Activated CD4-positive, alpha-beta T cell treated with anti-CD3 and anti-CD28 coated beads for 24 hours (primary cell): ENCODE measurements at places on chromosomes 3 and 15.
A peak's percentile ranks its signal among the peaks of the same experiment; 100 is the strongest.

DNA sequence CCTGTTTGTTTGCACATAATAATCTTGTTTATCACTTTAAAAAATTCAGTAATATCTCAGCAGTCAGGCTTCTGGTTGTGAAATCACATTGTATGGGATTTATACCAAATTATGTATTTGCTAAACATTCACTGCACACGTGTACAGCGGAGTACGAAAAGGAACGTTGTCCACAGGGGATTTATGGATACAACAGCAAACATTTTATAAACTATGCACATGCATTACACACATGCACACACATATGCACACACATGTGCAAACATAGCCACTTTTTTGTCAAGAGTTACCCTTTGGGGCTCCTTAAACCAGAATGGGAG lies 150.5 kb downstream of the LRRK1 start:
- no peak for DNase-seq

- no peak for DNase-seq
Observed at GRCh38 chr3:72594615-72595215, 253.5 kb downstream of the SHQ1 start.

GRCh38 chr3:155326901-155327300 lies 33.4 kb upstream of the STRIT1 start:
- no peak for DNase-seq

DNA sequence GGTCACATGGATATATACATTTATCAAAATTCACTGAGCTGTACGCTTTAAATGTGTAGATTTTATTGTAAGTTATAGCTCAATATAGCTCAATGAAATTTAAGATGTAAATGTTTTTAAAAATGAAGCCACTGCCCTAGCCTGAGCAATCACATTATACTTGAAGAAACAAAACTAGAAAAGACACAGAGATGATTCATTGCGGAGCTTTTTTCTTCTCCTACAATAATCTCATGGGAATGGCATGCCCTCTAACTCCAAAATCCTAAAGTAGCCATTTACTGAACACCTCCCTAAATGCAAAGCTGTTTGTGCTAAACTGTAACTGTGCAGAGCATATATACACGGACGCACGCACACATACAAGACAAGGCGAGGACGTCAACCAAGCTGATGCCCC lies 84.2 kb downstream of the MYO9A start:
- DNase-seq: no peak

GRCh38 chr15:51731549-51732267 lies 5.7 kb downstream of the LYSMD2 start:
- DNase-seq: no peak

GRCh38 chr15:99207672-99208071 lies 41.7 kb downstream of the TTC23 start:
- DNase-seq: no peak

DNA sequence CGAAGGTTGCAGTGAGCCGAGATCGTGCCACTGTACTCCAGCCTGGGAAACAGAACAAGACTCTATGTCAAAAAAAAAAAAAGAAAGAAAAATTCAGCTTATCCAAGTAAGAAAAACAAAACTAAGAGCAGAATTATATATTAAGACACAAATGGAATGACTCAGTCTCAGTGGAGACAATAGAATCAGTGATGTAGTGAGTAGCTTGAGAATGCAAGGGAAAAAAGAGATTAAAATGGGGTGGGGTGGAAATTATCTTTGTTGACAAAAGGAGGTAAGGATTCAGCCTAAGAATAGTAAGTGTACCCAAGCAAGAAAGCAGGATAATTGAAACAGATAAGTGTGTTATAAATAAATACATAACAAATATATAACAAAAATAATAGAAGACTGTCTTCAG lies 70.7 kb downstream of the BLM start:
- DNase-seq: no peak

DNA sequence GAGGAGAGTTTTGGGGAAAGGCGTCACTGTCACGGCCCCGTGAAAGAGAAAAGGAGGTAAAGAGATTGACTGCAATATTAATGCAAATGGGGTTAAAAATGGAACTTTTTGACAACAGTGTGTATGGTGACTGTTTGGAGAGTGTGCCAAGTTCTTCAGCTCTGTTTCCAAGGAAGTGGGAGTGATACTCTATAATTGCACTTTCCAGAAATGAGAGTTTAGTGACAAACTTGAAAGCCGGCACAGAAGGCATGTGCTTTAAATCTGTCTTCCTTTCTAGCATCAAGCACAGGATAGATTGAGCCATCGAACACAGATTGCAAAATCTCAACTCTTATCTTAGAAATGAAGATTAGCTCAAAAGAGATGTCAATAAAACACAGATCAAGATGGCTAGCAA lies 51.9 kb upstream of the SNRPA1 start:
- DNase-seq: no peak

DNA sequence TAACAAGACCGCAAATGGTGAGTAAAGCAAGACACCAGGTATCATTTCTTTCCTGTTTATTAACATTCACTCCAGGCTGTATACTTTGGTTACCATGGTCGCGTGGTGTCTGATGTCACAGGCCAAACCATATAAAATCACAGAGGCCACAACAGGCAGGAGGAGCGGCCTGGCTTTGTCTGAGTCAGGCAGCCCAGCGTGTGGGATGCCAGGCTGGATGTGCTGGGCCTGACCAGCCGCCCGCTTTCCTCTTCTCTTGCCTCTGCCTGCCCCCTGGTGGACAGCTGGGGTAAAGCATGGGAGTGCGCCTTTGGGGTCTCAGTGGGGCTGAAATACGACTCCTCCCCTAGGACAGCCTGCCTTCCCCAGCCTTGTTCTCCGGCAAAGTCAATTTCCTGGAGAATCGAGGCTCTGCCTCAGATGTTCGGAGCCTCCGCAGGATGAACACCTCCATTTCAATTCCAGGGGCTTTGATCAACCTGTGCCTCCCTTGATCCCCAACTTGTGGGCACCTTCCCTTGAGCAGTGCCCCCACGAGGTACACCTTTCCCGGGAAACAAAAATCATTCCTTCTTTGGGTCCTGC lies 78.2 kb downstream of the CCNL1 start:
- peak; percentile 78 for DNase-seq

DNA sequence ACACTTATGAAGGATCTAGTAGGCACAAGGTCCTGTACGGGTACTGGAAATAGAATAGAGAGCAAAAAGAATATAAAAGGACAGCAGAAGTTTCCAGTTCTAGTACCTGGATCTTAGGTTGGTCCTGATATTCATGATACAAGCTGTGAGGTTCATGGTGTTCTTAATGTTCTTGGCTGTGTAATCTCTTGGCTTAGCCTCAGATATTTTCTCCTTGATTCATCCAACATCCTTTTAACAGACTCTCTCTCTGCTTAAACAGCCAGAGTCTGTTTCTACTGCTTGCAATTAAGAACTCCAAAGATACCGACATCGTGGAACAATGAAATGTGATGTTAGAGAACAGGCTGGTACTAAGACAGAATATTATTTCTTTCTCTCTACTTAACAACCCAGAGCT lies 49.9 kb downstream of the CNTN3 start:
- DNase-seq: no peak

DNA sequence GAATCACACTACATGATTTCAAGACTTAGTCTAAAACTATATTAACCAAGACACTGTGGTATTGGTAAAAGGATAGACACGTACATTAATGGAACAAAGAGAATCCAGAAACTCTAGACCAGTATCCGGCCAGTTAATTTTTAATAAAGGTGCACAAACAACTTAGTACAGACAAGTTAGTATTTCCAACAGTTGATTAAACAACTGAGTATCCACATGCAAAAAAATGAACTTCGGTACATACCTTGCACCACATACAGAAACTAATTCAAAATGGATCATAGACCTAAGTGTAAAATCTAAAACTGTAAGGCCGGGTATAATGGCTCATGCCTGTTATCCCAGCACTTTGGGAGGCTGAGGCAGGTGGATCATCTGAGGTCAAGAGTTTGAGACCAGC lies 46.6 kb upstream of the DUSP7 start:
- DNase-seq: no peak

- DNase-seq: no peak
Observed at GRCh38 chr3:60746695-60747416, 504.4 kb downstream of the FHIT start.

- DNase-seq: no peak
Observed at GRCh38 chr3:183774631-183775030, 50.7 kb downstream of the MAP6D1 start.

- peak; percentile 13 for DNase-seq
Observed at GRCh38 chr3:197394464-197395321, 96.3 kb upstream of the DLG1 start.

DNA sequence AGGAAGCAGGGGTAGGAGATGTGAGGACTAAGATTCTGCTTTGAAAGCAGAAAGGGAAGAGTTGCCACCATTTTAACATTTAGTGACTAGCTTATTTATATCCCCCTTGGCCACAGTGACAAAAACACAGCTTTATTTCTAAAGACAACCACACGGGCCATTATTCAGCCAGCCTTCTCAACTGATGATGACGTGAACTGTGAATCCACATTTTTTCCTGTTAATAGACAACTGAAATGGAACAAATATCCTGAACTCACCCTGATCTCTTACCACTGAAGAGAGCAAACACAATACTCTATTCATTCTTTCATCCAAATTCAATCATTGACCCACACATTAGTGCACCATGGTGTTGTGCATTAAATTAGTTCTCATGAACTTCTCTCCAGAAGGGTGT lies 145.1 kb downstream of the TNIK start:
- DNase-seq: no peak

DNA sequence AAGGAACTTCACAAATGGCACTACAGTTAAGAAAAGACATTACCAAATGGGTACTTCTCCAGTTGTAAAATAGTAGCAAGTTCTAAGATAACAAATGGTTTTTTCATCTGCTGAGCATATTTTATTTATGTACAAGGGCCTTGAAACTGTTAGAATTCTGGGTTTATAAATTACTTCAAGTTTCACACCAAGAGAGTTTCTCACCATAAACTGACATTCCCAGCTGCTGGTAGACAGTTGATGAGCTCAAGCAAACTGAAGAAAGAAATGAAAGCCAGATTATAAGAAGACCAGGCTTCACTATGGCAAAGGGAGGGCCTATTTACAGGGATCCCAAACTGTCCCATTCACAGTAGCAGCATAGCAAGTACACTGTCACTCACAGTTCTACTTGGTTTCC lies 99.8 kb downstream of the DHX30 start:
- no peak for DNase-seq

- DNase-seq: no peak
Observed at GRCh38 chr3:110066206-110066605, 728.9 kb upstream of the DPPA4 start.

DNA sequence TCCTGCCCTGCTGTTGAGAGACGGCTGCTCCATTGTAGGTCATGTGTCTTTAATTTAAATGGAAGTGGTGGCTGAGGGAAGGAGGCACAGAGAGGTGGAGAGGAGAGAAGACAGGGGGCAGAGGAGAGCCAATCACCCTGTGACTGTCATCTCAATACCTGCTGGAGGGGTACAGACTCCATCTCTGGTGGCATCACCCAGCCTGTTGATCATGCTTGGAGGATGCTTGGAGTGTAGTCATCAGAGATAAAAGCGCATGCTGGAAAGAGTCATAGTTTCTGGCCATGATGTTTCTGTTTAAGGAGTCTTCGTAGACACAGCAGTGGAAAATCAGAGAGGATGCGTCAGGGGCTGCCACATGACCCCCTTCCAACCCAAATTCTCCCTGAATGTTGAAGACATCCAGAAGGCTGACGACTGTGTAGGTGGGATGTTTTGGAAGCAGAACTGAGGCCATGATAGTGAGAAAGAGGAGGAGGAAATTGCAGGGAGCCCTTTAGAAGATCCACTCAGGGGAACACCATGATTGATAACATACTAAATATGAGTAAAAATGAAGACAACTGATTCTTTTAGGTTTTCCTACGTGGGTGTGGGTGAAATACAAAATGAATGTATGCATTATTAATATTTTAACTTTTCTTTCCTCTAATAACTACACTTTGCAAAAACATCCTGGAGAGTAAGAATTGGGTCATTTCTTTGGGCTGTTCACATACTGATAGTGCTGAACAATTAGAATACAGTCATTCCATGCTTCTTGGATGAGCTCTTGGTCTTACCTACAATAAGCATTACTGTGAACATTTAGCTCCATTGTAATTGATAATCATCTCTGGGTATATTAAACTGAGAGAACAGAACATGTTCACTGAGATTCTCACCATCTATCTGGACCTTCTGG lies 210.6 kb upstream of the ATP10A start:
- no peak for DNase-seq

DNA sequence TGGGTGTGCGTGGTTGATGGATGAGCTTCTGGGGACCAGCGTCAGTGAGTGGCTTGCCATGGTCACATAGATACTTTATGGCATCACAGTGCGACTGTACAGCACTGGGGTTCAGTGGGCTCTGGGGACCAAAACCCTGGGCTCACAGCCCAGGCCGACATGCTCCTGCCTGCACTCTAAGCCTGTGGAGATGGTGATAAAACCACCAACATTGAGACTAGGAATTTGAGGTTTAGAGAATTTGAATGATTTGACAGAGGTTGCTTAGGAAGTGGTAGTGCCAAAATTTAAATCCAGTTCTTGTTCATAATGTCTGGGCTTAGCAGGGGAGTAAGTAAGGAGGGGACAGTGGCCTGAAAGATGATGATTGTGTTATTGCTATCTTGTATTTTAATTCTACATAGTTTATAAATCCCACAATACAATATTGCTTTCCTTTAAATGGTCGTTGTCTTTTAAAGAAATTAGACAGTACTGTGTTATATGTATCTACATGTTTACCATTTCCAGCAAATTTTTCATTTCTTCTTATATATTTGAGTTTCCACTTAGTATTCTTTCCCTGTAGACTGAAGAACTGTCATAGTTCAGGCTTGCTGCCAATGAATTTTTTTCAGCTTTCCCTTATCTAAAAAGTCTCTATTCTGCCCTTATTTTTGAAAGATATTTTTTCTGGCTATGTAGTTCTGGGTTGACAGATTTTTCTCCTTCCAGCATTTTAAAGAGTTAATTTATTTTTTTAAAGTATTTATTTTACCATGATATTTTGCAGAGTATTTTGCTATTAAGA lies 235.4 kb upstream of the RGMA start:
- no peak for DNase-seq

DNA sequence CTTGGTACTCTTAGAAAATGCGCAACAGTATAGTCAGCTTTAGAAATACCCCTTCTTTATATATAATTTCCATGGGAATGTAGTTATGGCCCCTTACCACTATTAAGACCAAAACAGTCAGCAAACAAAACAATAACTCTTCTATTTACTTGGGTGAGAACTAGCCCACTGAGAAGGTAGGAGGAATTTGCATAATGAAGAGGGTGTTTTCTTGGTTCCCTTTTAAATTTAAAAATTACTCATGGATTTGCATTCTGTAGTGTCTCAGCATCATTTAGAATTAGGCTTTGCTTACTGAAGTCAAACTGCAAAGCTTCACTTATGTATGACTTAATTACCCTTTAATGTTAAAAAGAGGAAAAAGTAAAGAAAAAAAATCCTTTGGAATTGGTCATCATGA lies 350.8 kb downstream of the PTPRG start:
- DNase-seq: no peak

GRCh38 chr3:59566481-59566975 lies 516.7 kb upstream of the CFAP20DC start:
- DNase-seq: no peak

DNA sequence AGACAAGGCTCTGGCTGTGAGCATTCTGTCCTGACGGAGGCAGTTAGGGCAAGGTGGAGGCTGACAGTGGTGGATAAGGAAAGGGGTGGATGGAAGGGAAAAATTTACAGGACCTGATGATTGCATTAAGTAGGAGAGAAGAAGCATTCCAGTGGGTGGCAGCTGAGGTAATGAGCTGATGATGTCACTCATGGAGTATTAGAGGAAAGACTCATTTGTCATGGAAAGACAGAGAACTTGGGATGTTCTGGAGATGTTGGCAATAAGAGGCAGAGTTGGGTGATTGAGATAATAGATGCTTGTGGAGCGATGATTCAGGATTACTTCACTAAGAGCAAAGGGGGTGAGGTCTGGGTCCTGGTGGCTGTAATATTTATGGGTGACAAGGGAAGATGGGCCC lies 63.6 kb upstream of the SCN5A start:
- DNase-seq: no peak
